ENCODE measurements at places on chromosomes 6 and 20.

DNA sequence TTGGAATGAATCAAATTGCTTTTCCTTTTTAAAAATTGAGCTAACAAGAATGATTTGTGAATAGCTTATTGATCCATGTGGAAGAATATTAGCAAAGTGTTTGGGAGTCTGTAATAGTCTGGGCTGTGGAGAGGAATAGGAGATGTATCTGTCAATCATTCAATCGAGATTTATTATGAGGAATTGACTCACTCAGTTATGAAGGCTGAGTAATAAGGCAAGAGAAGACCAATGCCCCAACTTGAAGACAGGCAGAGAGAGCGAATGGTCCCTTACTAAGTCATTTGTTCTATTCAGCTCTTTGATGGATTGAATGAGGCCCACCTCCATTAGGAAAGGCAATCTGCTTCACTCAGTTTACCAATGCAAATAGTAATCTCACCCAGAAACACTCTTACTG, 403.0 kb downstream of the CD83 start:
- no peaks in the 10 kb centered on the region for H3K4me1 ChIP-seq
- H3K36me3 ChIP-seq = no peaks in the 10 kb centered on the region
- no peak overlapping the region for H3K27ac ChIP-seq
- no peaks in the 10 kb centered on the region for H3K27me3 ChIP-seq

- H3K4me1 ChIP-seq = no peaks in the 10 kb centered on the region
- no peaks in the 10 kb centered on the region for H3K36me3 ChIP-seq
- H3K27ac ChIP-seq = no peak overlapping the region
- H3K4me3 ChIP-seq = no peak overlapping the region
- peaks cover 11% of the 10 kb centered on the region for H3K27me3 ChIP-seq
These were observed 15.7 kb upstream of the HLA-C start for GRCh38 chr6:31287619-31288018.

GRCh38 chr20:54067606-54068174, 2.7 kb downstream of the BCAS1 start:
- no peak overlapping the region for H3K4me3 ChIP-seq
- H3K27me3 ChIP-seq = peaks cover 6% of the 10 kb centered on the region
- no peak overlapping the region for H3K27ac ChIP-seq
- ATAC-seq = peak; percentile 13

DNA sequence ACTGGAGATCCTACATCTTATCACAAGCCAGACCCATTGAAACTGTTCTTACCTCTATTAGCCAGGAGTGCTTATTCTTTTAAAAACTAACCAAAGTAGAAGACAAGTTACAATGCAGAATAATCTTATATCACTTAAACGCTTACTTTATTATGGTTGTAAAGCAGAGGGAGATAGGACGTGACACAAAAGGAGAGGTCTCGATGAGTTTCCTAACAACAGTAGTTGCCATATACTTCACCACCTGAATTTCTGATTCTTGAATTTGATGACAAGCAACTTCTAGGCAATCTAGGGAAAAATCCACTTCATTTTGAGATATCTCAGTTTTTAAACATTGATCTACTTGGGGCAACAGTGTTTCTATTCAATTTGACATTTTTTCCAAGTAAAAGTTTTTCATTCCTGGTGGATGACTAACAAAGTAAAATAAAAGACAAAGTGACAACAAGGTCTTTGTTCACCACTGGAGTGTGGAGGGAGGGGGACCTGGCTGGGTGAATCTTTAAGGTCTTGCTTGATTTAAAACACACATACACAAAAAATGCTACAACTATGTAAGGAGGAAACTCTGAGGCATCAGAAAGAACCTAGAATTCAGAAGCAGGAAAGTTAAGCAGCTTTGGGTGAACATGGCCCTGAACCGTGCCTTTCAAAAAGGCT, 110.9 kb downstream of the SMLR1 start:
- H3K36me3 ChIP-seq = no peaks in the 10 kb centered on the region
- no peak overlapping the region for H3K4me3 ChIP-seq
- ATAC-seq = no peak
- H3K27ac ChIP-seq = no peak overlapping the region
- no peaks in the 10 kb centered on the region for H3K4me1 ChIP-seq

GRCh38 chr6:117557951-117558350, 44.4 kb downstream of the GOPC start:
- H3K36me3 ChIP-seq = peaks cover 25% of the 10 kb centered on the region
- no peaks in the 10 kb centered on the region for H3K27me3 ChIP-seq
- no peak overlapping the region for H3K27ac ChIP-seq

Measured in activated T-helper 17 cell treated with anti-CD3 and anti-CD28 coated beads, Interleukin-2, amount 50 U/mL, for 72 hours (primary cell).